ENCODE measurements at places on chromosomes 16 and 17. TPM values are rescaled to one million over a fixed set of nuclear protein-coding genes. Genes with fewer than 3 reads are reported as not detected.

DNAAF1 gene
- not detected for total RNA-seq

SLC2A4 gene
- total RNA-seq: 0.11 TPM

DHRS7C gene
- total RNA-seq: not detected

RRAD gene
- 1.7 TPM for total RNA-seq

ASPA gene
- 0.23 TPM for total RNA-seq

CLEC10A gene
- total RNA-seq: not detected

EVPL gene
- not detected for total RNA-seq

TMEM100 gene
- total RNA-seq: 12.1 TPM

ZACN gene
- not detected for total RNA-seq

CDH8 gene
- 3.0 TPM for total RNA-seq

ACSM2A gene
- total RNA-seq: not detected

ZNRF1 gene
- total RNA-seq: 16.8 TPM

PIMREG gene
- total RNA-seq: 94.6 TPM
